ENCODE measurements at places on chromosomes 3 and 15.

- no peak for DNase-seq
Observed at GRCh38 chr15:90174140-90174875, 26.8 kb upstream of the SEMA4B start.

DNA sequence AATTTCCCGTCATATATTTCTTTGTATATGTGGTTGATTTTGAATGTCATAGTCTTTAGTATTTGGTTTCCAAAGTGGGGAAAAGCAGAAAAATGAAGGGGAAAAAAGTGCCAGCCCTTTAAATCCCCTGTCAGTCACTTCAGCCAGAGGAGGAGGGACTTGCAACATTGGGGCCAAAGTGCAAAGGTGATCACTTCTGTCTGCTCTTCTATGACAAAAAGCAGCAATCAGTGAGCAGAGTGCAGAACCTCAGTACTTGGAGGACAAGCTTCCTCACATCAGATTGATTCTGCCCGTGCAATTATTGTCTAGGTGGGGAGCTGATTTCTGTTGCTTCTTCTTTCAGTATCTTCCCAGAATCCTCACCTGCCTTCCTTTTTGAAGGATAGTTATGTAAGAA is 60.0 kb downstream of the STT3B start:
- peak; percentile 48 for DNase-seq

DNA sequence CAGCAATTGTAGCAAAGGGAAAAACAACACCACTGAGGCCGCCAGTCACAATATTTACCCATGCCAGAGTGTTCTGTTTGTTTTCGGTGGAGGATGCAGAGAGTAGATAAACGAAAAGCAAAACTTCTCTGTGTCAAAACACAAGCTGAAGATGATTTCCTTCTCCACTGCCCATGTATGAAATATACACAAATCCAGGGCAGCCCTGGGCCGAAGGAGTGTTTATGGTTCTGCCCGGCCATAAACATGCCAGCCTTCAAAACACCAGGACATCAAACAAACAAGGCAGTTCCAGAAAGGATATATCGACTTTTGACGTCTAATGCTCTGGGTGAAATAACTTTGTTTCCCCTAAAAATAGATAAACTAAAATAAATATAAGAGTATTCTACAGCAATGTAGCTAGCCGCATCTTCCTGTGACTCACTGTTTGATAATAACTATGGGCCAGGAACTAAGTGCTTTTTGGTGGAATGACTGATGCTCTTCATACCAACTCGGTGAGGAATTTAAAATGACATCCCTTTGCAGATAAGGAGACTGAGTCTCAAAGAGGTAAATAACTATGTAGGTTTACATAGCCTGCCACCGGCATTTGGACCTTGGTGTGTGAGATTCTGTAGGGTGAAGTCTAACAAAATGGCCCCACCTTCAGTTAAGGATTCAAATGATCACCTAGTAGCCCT is 82.8 kb downstream of the MAGI1 start:
- no peak for DNase-seq

GRCh38 chr3:129399895-129400357 is 28.5 kb downstream of the EFCAB12 start:
- DNase-seq = no peak

DNA sequence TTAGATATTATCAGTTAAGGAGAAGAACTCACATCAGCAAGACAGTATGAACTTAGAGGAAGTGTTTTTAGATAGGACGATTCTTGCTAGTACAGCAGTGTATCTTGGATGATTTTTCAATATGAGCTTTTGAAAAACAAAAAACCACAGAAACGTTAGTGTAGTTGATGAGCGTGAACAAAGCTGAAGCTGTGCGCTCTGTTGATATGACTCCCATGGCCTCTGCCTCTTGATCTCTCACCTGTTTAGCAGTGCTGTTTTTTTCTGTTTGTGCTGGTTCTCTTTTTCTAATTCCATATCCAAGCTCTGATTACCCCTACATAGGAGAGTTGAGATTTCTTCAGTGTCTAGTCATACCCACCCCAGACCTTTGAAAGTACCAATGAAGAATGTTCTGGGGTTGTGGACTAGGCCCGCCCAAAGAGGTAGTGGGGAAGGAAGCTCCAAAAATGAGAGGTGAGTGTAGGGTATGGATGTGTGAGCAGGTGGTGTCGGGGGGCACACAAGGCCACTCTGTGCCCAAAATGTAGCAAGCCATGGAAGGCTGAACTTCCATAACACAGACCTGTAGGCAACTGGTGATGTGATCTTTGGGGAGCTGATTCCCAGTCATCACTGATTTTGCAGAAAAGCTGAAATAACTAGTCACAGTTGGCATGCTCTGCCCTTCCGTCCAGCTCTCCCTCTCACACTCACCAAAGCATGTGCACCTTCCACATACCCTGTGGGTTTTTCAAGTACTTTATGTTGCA is 20.0 kb upstream of the CMTM7 start:
- no peak for DNase-seq

DNA sequence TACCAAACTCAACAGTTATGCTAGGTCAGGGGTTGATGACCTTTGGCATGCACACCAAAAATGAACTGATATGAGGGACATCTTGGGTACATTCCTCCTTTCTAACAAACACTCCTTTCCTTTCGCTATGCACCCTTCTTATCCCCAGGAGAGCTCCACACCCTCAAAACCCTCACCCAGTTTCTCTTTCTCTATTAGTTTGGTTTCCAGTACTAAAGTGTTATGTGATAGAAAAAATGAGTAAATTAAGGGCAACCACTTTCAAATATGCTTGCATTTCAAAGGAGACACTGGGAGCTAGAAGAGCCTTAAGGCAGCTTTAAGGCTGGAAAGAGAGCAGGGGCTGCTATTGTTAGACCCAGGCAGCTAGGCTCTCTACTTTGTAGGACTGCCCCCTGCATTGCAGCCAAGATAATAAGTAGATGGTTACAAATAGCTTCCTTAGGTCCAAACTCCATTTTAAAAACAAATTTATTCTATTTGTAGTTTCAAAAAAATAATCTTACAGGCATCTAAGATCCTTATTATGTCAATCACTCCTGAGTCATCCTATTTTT is 244.3 kb downstream of the ZIC1 start:
- no peak for DNase-seq

DNA sequence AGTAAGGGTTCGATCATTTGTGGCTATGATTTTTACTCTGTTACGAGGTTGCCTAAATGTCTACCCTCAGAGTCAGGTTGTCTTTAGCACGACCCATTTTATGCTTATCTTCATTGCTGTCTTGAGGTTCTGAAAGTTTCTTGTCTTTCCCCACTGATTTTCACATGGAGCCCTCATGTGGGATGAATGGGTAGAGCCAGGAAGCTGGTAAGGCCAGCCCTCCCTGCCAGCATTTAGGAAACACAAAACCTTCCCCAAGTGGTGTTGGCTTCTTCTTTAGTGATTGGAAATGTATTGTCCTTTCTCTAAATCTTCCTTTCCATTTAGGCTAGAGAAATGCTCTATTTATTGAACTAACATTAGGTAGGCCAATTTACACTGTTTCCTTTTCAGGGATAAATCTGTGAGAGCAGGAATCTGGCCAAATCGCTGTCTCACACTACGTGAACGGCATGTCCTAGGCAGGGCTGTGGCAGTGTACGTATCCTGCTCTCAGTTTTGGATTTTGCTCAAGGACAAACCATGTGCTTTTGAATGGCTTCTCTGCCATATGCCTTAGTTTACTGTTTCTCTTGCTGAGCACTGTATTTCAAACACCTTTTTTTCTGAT is 43.7 kb downstream of the MYZAP start:
- no peak for DNase-seq

- DNase-seq = no peak
Observed at GRCh38 chr15:80267658-80268057, 15.6 kb upstream of the CTXND1 start.

DNA sequence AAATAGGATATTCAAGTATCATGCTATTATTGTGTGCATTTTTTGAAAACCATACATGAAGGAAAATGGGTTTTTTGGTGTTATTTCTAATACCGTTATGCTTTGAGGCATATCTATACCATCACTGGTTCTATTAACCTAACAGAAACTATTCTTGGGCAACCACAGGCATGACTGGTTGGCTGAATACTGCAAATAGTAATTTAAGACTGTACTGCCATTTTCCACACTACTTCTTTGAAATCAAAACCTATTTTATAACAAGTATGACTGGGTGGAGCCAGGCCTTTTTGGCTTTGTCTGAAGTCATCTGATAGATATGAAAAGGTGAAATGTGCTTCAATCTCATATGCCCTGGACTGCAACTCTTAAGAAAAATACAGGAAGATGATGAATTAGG is 115.1 kb downstream of the ULK4 start:
- DNase-seq = no peak

GRCh38 chr15:34942363-34942762 is 27.2 kb downstream of the AQR start:
- no peak for DNase-seq

DNA sequence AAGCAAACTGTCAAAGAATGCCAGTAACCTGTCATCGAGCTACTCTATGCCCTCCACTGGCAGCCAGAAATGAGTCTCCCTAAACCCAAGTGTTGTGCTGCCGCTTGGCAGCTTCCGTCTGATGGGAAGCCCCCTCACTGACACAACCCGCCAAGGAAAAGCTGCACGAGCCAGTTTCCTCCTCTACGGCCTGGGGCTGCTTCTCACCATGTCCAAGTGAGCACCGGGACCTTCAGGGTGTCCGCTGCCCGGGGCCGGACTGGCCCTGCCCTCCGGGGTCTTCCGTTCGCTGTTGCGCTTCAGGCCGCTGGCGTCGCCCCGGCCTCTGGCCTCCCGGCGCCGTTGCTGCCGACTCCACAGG is 490 bp downstream of the TOMM70 start:
- peak; percentile 19 for DNase-seq

GRCh38 chr15:98694161-98694560 is 45.8 kb downstream of the IGF1R start:
- DNase-seq = no peak

DNA sequence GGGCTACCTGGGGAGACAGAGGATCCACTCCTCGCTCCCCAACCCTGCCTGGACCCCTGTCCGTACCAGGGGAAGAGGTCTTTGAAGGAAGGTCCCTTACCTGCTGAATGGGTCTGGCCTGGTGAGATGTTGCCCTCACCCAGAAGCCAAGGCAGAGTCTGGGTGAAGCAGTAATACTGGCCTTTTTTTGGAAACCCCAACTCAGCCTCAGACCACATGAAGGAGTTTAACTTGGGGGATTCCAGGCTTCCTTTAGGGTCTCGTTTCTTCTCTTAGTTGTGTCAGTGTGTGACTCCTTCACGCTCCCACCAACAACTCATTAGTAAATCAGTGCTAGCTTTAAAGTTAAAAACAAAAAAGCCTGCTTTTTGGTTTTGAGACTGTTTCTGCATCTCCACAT is 45.6 kb downstream of the RTP1 start:
- DNase-seq = no peak

- no peak for DNase-seq
Observed at GRCh38 chr3:108474581-108474980, 35.8 kb downstream of the MYH15 start.

DNA sequence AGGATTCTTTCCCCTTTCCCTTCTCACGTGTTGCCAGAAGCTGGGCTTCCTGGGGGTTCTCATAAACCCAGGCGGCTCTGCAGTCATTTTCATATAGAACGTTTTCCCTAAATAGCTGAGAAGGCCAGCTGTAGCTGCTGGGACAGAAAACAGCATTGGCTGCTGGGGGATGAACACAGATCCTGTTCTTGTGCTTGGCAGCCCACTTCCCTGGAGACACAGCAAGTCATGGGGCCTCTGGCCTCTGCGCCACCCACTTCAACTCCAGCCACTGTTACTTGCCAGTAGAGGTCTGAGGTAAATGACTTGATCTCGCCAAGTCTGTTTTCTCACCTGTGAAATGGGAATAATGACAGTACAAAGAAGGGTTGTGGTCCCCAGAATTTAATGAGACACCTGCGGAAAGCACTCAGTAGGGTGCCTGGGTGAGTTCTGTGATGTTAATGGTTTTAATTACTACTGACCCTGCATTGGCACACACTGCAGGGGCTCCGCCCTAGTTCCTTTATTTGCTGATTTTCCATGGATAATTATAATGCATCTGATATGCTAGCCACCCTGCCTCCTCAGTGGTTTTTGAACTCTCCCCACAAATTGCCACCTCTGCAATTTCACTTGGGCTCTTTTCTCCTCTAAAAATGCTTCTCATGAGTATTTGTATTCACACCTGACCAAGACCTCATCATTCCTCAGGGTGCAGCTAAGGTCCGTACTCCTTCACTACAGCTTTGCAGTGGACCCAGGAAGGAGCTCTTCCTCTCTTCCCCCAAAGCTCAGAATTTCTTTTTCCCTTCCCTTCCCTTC is 274.7 kb downstream of the RPLP1 start:
- DNase-seq = no peak

DNA sequence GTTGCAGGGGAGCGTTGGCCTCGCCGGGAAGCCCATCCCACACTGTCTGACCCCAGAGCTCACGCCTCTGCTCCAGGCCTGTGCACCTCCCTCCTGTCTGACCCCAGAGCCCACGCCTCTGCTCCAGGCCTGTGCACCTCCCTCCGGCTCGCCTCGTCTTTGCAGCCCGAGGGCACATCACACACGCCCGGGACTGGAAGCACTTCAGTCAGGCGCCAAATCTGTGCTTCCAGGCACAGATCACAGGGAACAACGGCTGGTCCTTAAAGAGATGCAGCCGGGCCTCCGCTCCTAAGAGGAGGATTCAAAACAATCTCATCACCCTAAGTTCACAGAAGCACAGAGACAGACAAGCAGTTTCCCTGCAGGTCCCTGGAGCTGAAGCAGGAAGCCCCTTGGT is 103.0 kb upstream of the RPL32 start:
- DNase-seq = no peak

DNA sequence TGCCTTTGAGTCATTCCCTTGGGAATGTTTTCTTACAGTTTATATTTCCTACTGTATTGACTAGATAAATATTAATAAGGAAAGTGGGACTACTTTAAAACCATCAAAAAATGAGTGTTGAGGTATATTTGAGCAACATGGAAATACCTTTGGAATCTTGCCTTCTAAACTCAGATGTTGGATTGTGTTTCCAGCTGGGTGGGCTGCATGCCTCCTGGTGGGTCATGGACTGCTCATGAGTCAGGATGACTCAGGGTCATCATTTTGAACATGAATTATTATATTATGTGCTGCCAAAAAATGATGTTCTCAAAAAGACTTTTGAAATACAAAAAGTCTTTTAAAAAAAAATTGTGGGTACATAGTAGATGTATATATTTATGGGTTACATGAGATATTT is 41.1 kb upstream of the APH1B start:
- DNase-seq = no peak

- no peak for DNase-seq
Observed at GRCh38 chr15:97691799-97692198, 268.7 kb upstream of the ARRDC4 start.

DNA sequence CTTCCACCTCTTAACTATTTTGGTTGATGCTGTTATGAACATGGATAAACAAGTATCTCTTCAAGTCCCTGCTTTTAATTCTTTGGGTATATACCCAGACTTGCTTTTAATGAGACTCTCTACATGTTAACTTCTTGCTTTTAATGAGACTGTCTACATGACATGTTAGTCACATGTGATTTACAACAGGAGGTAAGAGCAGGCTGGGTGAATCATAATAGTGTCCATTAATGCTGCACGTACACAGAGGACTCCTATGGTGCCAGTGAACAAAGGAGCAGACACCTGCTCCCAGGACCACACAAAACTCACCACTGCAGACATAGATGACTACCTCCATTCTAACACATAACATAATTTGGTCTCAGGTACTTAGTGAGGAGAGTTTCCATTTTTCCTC is 273.4 kb upstream of the NSMCE3 start:
- no peak for DNase-seq

All from HuH-7 (cell line).